ENCODE measurements at places on chromosomes 7 and 10. TPM values are rescaled to one million over a fixed set of nuclear protein-coding genes. Genes with fewer than 3 reads are reported as not detected.

- DNase-seq, result no peak
Measured at GRCh38 chr7:151709141-151710038, 167.5 kb downstream of the PRKAG2 start.

- no peak for DNase-seq
Measured at GRCh38 chr10:80590585-80591125, 53.0 kb downstream of the SH2D4B start.

GRCh38 chr7:131010029-131010716 is 276.2 kb upstream of the KLF14 start:
- DNase-seq, result no peak

- DNase-seq, result no peak
Measured at GRCh38 chr7:47362984-47363383, 218.9 kb downstream of the TNS3 start.

- no peak for DNase-seq
Measured at GRCh38 chr7:128347647-128348097, 4.0 kb upstream of the RBM28 start.

- no peak for DNase-seq
Measured at GRCh38 chr7:29248713-29249382, 54.3 kb downstream of the CHN2 start.

DNA sequence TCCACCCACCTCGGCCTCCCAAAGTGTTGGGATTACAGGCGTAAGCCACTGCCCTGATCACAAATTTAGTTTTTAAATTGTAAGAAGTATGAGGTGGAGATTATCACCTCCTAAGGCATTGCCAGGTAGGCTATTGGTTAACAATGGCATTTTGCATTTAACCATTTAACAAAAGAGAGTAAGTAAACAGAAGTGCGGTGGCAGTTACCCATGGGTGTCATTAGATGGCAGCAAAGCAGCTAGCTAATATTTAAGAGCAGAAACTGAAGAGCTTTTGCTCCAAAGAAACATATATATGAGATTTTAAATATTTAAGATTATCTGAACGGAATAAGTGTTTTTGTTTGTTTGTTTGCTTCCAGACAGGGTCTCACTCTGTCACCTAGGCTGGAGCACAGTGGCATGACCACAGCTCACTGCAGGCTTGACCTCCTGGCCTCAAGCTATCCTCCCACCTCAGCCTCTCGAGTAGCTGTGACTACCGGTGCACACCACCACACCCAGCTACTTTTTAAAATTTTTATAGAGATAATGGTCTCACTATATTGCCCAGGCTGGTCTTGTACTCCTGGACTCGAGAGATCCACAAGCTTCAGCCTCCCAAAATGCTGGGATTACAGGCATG is 325.5 kb upstream of the C7orf33 start:
- DNase-seq, result no peak

DNA sequence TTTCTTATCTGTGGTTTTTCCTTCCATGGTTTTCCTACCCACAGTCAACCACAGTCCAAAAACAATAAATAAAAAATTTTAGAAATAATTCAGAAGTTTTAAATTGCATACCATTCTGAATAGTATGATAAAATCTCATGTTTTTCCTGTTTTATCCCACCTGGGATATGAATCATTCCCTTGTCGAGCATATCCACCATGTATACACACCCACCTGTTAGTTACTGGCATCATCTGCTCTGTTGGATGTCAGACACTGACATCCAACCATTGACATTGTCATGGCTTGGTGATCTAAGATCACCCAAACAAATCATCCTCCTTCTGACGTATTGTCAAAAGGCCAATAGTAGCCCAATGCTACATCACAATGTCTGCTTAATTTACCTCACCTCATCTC is 749.8 kb downstream of the TNS3 start:
- DNase-seq, result no peak

GRCh38 chr7:129845178-129845971 is 107.4 kb downstream of the UBE2H start:
- no peak for DNase-seq

- no peak for DNase-seq
Measured at GRCh38 chr7:100670074-100670473, 3.5 kb upstream of the GNB2 start.

- DNase-seq, result no peak
Measured at GRCh38 chr10:86538547-86538946, 17.0 kb upstream of the WAPL start.

DNA sequence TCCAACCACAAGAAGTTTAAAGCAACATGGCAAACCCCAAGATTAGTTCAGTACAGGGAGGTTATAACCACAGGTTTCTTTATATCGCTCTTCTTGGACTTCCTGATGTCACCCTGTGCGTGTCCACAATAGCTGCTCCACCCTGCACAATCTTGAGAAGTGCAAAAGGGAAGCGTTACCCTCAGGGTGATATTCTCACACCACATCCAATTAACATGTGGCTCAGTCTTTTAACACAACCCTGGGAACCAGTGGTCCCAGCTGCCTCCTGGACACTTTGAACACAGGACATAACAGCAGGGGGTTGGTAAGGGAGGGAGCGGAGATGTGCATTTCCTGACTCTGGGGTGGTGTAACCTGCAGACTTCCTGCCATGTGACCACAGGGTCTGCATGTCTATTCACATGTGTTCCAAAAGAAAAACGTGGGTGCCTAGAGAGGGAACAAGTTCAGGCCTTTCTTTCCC is 64.6 kb downstream of the GSAP start:
- no peak for DNase-seq

DNA sequence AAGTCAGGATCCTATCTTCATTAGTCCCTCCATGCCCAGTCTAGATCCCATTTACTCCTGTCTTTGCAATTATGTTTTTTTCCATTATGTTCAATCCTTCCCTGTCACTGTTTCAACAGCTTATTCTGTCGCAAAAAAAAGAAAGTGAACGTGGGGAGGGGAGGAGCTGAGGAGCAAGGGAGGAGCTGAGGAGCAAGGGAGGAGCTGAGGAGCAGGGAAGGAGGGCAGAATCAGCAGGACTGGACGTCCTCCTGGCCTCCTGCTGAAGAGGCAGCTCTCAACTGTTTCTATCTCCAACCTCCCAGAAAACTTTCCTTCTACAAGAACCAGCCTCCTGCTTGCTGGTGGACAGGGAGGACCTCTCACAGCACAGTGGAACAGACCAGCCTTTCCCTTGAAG is 26.0 kb downstream of the LARP4B start:
- DNase-seq, result no peak

DNA sequence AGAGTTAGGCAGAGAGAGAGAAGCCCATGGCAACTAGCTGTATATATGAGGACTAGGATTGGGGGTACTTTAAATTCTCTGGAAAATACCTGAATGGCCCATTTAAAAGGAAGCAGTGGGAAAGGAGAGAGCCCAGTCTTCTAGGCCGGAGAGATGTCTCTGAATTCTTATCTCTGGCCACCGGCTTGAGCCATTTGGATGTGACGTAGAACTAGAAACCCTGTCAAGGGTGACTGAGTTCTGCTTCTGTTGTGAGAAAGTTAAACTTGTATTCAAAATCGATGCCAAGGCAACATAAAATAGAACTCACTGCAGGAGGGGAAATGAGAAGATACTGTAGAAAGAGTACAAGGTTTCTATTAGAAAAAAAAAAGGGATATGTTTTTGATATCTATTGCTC is 6.3 kb upstream of the GSTK1 start:
- no peak for DNase-seq

- DNase-seq, result no peak
Measured at GRCh38 chr10:3235996-3236510, 63.5 kb upstream of the PITRM1 start.

- no peak for DNase-seq
Measured at GRCh38 chr7:101746314-101746713, 71.1 kb upstream of the CUX1 start.

GRCh38 chr10:133087679-133088178 is at the start of gene ADGRA1:
ADGRA1 (plus strand) TSS chr10:133087924; CDS start chr10:133088910, 986 bp downstream.
- DNase-seq, result no peak

The C10orf53 gene
- total RNA-seq, result not detected

The CCSER2 gene
- total RNA-seq, result 48.3 TPM

The STMP1 gene
- 12.2 TPM for total RNA-seq

The LBX1 gene
- total RNA-seq, result not detected

The CPEB3 gene
- total RNA-seq, result 6.3 TPM

The ZNF655 gene
- total RNA-seq, result 104 TPM

The CALHM3 gene
- total RNA-seq, result not detected

The NUP42 gene
- 16.3 TPM for total RNA-seq

The H2BK1 gene
- not detected for total RNA-seq

The MYL7 gene
- total RNA-seq, result not detected

Measured in omental fat pad (tissue), 4 donors.